ENCODE measurements at places on chromosomes 6 and 20.

DNA sequence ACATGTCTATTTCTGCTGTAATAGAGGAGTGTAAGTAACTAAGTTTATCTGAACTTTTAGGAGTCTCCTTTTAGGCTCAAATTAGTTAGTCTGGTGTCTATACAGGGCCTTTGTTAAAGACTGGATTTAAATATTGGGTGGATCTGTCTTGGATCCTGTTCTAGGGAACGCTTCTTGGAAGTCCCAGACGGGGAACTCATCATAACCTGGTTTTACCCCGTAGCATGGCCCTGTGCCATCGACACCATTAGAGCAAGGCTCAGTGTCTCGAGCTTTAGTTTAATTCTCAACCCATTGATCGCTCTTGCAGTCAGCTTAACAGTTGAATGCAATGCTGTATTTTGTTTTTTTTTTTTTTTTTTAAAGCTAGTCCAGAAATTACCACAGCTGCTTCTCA lies 89.9 kb downstream of the CARMIL1 start:
- no peak for DNase-seq

DNA sequence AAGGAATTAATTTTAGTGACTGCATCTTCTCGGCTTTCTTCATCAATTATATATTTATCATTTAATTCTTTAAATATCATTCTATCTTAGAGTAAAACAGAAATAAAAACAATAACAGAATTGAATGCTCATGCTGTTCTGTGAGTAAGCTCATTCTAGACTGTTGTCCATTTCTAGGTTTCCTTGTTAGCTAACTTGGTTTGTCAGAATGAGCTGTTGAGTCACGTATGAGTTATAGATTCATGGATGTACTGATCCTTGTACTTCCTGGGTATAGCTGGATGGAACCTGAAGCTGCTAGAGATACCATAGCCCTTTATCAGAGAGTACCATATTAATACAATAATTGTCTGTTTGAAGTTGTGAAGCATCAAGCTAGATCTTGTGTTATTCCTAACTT lies 515.3 kb downstream of the TENT5A start:
- DNase-seq = no peak

- no peak for DNase-seq
Measured at GRCh38 chr6:113500221-113500620, 356.9 kb upstream of the MARCKS start.

GRCh38 chr6:134456226-134456625 lies 138.3 kb upstream of the SGK1 start:
- DNase-seq = no peak

- DNase-seq = no peak
Measured at GRCh38 chr6:27553123-27553904, 80.4 kb upstream of the ZNF184 start.

DNA sequence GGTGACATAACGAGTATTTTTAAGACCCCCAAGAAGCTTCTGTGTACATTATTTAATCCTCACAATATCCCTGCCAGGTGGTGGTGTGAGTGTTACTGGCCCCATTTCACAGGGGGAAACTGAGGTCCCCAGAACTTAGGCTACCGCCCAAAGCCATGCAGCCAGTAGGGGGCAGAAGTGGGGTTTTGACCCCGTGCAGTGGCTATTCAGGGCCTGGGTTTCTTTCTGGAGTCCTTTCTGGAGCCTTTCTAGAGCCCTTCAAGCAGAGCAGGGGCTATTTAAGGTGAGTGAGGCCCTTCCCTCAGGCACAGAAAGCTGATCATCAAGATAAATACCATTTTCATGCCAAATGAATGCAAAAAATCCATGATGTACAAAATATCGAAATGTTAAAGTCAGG lies 59.0 kb downstream of the CTCFL start:
- no peak for DNase-seq

DNA sequence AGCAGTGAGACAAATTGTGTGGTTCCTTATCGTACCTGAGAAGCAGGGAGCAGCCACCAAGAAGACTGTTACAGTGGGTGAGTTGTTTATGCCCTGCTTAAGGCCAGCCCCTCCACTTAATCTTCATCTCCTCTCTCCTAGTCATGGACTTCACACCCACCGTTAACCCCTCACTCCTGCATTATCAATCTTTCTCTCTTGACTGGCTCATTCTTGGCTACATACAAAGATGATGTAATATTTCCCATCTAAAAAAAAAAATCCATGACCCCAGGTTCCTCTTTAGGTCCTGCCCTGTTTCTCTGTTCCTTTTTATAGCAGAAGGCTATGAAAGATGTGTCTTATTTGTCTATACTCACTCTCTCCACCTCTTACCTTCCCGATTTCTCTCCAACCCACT lies 72.4 kb downstream of the SHLD1 start:
- DNase-seq = no peak

- no peak for DNase-seq
Measured at GRCh38 chr6:119584088-119584487, 234.5 kb upstream of the MAN1A1 start.

DNA sequence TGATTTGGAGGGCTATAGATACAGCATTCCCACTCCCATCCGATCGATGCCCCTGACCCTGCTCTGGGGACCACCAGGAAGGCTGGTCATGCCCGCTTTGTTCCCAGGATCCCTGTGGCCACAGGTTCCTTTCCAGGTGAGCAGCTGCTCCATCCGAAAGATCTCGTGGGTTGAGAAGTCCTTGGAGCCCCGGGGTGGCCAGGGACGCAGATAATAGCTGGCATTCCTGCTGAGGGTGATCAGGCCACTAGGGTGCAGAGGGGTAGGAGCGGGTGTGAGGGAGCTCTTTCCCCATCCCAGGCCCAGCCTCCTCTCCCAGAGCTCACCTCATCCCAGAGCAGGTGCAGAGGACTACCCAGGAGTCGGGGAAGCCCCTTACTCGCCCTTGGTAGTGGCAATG lies 7.4 kb downstream of the ADAM33 start:
- DNase-seq = no peak

DNA sequence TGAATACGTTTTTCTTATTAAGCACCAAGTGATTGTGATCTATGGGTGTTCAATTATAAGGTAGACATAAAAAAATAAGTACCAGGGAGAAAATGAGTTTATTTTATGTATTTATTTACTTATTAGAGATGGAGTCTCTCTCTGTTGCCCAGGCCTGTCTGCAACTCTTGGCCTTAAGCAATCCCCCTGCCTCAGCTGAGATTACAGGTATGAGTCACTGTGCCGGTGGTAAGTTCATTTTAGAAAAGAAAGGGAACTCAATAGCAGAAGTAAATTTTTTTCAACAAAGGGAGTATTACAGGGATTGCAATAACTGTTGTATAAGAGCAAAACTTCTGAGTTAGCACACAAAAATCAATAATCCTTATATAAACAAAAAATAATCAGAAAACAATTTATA lies 98.7 kb upstream of the FUT9 start:
- DNase-seq = no peak

GRCh38 chr20:39453890-39454289 lies 491.7 kb downstream of the DHX35 start:
- DNase-seq = no peak

- DNase-seq = no peak
Measured at GRCh38 chr6:124298730-124299129, 495.1 kb downstream of the NKAIN2 start.

GRCh38 chr6:151399679-151400078 lies 8.3 kb upstream of the ZBTB2 start:
- no peak for DNase-seq

DNA sequence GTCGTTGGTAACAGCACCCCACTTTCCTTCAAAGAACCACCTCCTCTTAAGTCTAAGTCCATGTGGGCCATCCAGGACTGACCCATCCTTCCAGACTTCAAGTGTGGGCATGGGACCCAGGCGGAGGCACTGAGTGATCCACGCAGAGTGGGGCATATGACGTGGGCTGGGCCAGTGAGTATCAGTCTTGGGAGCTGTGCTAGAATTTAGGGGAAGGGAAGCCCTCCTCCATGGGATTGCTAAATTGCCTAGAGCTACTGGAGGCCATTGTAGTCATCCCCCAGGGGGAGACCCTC lies 35.3 kb upstream of the KCNB1 start:
- no peak for DNase-seq

DNA sequence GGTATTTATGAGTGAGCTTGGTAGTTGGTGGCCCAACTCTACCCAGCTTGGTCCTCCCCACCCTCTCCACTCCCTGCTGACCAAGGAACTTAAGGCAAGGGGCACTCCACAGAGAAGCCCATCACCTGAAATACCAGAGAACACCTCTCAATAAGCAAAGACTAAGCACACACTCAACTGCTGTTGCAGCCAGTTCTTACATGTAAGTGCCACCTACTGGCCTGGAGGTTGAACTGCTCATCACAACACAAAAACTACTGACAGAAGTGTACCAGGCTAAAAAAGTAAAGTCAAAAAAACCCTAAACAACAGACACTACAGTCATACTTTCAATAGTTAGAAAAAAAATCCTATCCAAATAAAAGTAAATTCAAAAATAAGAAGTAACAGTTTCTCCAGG lies 146.2 kb downstream of the FAM83B start:
- DNase-seq = no peak
